ENCODE measurements at places on chromosomes 1 and 21.

- DNase-seq = peak; percentile 41
Measured at GRCh38 chr21:42524341-42525028, 10.8 kb downstream of the SLC37A1 start.

DNA sequence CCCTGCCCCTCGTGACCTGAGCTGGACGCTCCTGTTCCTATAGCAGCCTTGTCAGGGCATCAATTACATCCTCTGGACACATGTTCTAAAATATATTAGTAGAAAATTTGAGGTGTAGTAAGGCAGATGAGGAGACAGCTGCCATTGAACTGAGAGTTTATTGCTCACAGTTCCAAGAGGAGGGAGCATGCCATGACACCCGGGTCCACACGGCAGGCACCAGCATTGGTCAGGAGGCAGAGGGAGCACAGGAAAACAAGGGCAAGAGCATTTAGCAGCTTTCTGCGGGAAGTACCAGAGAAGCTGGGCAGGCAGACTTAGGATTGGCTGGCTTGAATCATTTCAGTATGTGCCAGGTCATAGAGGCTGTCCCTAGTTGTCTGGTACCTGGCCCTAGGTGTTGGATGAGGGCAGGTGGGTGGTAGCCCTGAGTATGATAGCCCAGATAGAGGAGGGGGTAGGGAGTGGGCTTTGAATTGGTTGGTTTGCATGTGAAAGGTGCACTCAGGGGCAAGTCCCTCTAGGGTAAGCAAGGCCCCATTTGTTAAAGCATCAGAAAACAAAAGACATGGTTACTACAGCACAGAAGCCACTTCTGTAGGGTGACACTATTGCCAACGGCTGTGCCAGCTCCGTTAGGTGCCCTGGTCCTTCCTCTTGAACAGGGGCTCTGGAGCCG, 223.6 kb upstream of the RAB4A start:
- no peak for DNase-seq

DNA sequence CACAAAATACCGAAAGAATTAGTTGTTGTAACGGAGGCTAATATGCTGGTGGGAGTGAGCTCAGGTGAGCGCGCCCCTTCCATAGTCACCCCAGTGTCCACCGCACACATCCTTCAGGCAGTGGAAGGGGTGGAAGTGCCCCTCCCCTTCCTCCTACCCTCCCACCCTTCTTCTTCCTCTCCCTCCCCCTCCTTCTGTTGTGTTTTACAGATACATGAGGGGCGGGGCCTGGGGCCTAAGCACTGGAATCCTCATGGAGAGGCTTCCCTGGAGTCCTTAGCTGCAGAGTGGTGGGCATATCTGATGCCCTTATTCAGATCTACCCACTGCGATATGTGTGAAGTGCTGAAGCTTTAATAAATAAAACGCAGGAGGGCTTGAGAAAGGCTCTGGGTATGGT, 10.3 kb upstream of the ADARB1 start:
- no peak for DNase-seq

DNA sequence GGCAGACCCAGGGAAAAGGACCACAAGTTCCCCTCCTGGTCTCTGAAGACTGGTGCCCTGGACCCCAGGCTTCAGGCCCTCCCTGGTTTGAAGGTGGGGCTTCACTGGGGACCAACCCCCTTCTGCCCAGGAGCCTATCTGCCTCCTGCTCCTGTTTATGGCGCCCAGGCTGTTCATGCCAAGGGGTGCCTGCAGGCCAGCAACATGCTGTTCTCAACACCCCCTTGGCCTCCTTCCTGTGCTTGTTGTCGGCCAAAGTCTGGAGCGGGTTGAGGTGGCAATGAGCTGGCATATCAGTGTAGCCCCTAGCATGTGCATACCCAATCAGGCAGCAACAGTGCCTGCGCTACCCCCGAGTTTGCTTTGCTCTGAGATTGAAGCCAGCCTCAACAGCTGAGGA, 46.3 kb downstream of the ATP6V1G3 start:
- no peak for DNase-seq

DNA sequence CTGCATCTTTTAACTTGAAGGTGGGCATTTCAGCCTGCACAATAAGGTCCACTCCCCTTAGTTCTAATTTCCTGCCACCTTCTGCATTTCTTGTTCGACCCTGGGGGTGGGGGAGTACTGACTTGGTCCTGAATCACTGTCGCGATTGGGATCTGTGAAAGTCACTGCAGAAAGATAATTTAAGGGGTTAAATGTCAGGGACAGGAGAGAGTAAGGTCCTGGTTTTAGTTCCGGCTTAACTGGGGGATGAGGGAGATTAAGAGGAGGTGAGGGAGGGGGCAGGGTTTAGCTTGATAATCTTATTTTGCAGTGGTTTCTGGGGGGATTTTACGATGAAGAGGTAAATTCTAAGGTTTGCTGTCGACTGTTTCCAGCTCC, 128.1 kb downstream of the MRPS6 start:
- no peak for DNase-seq
